ENCODE measurements at places on chromosomes 3 and 15.
A peak's percentile ranks its signal among the peaks of the same experiment; 100 is the strongest.

GRCh38 chr3:114336122-114336697, 42.4 kb downstream of the TIGIT start:
- DNase-seq = no peak

DNA sequence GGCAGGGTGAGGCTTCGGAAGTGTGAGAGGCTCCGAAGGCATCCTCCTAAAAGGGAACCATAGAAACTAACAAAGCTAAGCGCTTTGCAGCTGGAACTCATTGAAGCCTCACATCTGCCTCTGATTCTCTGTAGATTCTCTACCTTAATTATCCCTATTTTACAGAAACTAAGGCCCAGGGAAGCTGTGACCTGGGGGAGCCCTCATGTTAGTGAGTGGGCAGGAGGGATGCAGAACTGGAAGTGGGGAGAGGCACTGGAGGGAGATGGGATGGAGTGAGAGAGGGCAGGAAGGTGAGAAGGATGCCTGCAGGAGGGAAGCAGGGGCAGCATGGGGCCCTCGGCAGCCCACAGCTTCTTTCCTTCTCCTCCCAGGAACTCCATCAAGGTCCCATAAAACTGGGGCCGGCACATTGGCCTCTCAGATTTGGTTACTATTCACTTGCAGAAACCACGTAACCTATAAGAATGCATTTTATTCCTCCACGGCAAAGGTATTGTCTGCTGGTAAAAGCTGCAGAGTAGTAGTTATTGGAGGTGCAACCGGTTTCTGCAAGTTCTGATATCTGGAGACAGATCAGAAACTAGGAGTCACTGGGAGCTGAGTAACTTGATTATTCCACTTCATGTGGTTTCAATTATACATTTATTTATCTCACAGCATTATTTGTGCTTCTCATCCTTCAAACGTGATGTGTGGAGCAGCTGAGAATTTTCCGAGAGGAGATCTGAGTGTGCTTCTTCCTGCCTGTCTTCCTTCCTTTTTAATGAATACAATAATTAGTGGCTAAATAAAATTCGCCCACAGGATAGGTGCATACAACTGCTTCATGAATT, 24.0 kb upstream of the CHCHD6 start:
- DNase-seq = no peak

DNA sequence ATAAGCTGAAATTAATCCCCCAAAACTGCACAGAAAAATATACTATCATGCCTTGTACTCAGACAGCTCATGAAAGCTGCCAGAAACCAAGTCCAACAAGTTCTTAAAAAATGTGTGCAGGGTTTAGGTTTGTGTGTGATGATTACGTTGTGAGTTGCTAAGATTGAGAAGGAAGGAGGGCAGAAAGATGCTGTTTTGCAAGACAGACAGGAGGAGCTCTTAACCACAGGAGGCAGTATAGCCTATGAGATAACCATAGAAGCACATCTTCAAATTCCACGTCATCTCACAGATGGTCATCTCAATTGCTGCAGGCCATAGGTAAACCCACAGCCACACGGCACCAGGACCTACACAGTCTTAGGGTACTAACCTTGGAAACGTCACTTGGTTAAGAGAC, 191.9 kb downstream of the STT3B start:
- DNase-seq = no peak

DNA sequence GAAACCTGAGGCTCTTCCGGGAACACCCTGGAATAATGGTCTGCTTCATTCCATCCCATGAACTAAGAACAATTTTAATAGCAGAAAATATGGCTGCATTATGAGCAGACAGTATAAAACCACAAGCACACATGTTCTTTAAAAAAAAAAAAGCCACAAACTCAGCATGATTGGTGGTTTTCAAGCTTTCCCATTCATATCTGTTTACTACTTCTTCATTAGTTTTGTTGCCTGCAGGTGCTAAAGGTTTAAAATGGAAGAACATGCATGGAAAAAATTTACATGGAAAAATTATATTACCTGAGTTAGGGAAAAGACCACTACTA, 137.9 kb upstream of the HES1 start:
- no peak for DNase-seq

DNA sequence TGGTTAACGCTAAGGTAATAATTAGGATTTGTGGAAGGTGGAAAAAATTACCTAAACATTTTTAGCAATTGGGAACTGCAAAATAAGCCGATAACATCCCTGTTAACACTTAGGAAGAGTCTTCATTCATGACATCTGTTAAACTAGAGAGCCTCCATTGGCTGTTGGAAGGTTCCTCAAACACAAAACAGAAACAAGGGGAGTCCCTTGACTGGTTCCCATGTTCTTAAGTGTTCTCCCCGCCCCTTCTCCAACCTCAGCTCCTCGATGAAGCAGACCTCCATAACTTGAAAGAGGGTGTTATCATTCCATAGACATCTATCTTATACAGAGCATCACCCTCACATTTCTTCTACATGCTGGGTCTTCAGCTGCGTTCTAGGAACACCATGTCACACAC, 2.5 kb downstream of the SLC22A13 start:
- DNase-seq = no peak

- peak; percentile 4 for DNase-seq
Measured at GRCh38 chr3:58414538-58415197, 19.0 kb downstream of the PDHB start.

GRCh38 chr3:116083683-116084082, 361.6 kb downstream of the LSAMP start:
- DNase-seq = no peak

- DNase-seq = no peak
Measured at GRCh38 chr3:132726341-132726823, 4.2 kb upstream of the NPHP3 start.

DNA sequence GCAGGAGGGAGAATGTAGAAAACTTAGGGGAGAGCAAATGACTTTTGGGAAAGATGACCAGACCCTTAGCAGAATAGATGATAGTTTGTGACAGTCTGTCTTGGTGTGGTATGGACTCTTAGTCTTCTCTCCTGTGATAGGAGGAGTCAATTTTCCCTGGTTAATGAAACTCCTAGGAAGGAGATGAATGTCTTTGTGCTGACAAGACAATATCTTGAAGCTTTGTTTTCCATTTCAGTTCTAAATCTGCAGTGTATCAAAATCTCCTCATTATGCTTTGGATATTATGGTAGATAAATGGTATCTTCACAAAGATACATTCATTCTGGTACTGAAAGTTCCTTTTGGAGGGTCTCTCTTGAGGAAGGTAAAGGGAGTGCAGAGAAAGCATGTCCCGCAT, 77.8 kb upstream of the ZNF717 start:
- DNase-seq = no peak

DNA sequence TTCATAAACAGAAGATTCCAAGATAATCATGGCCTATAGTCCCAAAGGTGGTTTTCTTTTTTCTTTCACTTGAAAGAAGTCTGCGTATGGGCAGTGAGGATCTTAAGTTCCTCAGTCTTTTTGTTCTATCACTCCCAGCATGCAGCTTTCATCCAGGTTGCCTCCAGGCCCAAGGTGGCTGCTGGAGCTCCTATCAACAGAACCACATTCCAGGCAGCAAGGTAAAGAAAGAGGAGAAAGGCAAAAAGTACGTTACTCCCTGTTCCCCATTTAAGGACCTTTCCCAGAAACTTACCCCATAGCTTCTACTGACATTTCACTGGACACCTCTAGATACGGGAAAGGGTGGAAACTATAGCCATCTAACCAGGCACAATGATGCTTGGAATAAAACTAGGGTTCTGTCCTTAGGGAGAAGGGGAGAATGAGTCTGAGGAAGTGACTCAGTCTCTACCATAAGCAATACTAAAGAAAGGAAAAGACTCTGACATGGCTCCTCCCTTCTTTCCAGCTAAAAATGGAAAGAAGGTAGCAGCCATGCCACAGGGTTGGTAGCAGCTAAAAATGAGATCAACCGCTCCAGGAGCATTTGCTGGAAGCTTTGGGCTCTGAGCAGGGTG, 313.9 kb upstream of the NR2E3 start:
- no peak for DNase-seq

DNA sequence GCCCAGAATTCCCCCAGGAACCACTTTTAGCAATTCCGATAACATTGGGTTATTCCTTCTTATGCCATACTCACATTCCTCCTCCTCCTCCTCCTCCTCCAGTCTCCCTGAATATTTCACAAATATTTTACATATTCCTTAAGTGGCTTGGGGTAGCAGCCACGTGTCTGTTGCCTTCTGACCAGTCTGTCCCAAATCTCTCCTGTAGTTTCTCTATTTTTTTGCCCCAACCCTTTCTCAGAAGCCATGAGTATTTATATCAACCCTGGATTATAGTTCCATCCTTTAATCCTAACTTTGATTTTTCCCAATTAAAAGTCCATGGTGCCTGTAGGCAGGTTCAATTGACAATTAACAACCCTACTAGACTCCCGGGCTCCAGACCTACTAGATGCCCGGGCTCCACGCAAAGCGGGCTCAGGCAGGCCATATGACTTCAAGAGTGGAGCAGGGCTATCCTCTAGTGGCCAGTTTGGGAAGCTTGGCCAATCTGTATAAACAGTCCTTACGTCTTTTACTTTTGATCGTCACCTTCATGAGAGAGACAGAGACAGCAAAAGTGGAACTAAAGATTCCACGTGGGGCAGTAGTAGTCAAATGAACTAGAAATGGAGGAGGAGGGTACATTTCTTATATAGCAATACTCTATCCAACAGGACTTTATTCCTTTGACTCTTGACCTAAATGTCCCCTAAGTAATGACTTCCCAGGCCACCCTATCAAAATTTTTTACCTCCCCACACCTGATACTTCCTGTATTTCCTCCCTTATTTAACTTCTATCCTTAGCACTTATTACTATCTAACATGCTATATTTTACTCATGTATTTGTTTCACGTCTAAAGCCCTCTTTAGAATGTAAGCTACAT, 69.7 kb downstream of the USF3 start:
- DNase-seq = no peak

DNA sequence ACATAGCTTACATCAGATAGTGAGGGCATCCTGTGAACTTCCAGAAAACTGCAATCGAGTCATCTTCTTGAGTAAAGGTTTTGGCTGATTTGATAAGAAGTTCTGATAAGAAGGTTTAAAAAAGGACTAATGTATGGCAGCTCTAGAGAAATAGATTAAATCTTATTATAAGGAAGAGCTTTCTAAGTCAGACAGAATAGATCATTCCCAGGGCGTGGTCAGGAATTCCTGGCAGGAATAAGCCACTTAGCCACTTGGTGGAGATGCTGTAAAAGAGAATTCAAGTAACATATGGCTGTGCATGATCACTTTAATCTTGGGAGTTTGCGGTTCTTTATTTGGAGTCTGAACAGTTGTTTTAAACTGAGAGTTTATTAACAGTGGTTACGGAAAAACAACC, 17.4 kb downstream of the PGBD4 start:
- no peak for DNase-seq

DNA sequence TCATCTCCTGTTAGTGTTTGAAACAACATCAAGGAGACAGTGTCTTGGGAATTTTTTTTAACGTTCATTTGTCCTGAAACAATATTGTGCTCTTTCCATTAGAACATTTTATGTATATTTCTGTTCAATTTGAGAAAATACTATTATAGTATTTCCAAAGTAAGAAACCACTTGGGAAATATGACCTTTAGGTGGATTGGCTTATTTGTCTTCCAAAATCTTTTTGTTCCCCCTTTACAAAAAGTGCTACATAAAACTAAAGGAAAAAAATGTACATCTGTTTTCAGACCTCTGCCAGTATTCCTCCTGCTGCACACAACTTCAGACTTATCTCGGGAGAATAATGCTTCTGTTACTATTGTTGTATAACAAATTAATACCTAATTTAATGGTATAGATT, 165.9 kb upstream of the AGTR1 start:
- DNase-seq = no peak

- no peak for DNase-seq
Measured at GRCh38 chr3:156818890-156819289, 7.3 kb upstream of the LEKR1 start.

- no peak for DNase-seq
Measured at GRCh38 chr3:24832891-24833290, 338.2 kb upstream of the THRB start.

DNA sequence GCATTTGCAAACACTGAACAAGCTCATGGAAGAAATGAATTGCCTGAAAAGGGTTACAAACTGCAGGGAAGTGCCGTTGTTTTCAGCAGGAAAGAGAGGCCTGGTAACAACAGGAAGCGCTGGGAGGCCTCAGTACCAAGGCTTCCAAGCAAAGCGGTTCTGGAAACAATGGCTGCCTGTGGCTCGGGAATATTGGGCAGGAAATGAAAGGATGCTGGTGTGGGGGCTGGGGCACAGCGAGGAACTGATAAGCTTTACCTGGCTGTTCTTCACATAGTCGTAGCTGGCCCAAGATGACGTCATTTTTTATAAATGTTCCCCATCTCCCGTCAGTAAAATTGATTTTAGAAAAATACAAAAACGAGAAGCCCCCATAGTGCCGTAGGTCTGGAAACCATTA, 55.9 kb downstream of the ARHGAP31 start:
- no peak for DNase-seq

GRCh38 chr15:60006873-60007272, 2.8 kb downstream of the FOXB1 start:
- no peak for DNase-seq

- DNase-seq = no peak
Measured at GRCh38 chr3:188940573-188940932, 231.2 kb upstream of the TPRG1 start.

GRCh38 chr15:86213420-86213819, 133.7 kb downstream of the AGBL1 start:
- DNase-seq = no peak

GRCh38 chr15:70466305-70466704, 297.1 kb downstream of the UACA start:
- no peak for DNase-seq

DNA sequence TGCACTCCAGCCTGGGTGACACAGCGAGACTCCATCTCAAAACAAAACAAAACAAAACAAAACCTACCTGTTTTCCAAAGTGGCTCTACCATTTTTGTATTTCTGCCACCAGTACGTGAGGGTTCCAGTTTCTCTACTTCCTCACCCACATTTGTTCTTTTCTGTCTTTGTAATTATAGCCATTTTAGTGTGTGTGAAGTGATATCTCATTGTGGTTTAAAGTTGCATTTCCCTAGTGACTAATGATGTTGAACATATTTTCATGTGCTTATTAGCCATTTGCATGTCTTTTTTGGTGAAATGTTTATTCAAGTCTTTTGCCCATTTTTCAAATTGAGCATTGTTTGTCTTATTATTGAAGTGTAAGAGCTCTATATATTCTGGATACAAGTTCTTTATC, 50.7 kb downstream of the TRA2B start:
- no peak for DNase-seq

DNA sequence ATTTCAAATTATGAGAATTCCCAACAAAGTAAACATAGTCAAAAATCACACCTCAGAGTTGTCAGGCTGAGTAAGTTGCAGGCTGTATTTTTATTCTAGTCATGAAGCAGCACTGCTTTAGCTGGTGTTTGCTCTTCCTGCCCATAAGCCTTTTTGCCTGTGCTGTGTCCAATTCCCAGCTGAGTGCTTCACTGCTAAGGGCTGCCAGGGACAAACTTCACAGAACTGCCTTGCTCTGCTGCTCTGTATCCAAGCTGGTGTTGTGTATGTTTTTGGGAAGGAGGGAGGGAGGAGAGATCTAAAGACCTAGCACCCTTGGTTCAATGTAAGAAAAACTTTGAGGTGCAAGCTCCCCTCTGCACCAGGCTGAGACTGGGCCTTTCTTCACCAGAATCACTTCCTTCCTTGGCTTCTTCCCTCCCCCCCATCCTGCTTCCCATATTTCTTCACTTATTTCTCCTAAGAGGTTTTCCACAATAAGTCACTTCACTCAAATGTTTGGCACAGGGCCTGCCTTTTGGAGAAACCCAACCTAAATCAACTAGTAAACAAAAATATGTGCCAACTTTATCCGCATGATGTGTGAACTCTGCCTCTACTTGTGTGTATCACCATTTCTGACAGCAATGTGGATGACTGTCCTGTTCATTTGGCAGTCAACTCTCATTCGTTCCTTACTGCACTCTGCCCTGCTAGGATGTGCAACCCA, 156.1 kb downstream of the TBL1XR1 start:
- no peak for DNase-seq
